ENCODE measurements at places on chromosomes 13 and 19. TPM values are rescaled to one million over a fixed set of nuclear protein-coding genes. Genes with fewer than 3 reads are reported as not detected.

DNA sequence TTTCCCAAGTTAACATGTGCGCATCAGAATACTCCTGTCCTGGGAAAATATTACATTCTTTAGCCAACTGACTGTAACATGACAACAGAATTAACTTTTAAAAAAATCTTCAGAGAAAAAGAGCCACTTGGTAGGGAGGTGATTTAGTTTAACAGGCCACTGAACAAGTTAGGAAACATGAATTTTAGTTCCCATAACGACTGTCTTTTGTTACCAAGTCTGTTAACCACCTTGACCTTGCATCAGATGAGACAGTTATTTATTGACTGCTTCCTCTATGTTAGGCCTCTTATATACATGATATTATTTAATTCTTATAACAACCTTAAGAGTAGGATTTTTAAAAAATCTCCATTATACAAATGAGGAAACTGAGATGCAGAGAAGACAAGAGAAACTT, 268.6 kb downstream of the NDFIP2 start:
- H3K36me3 ChIP-seq: no peaks in the 10 kb centered on the region
- H3K4me1 ChIP-seq: no peaks in the 10 kb centered on the region
- H3K4me3 ChIP-seq: no peak overlapping the region
- H3K27me3 ChIP-seq: no peaks in the 10 kb centered on the region

DNA sequence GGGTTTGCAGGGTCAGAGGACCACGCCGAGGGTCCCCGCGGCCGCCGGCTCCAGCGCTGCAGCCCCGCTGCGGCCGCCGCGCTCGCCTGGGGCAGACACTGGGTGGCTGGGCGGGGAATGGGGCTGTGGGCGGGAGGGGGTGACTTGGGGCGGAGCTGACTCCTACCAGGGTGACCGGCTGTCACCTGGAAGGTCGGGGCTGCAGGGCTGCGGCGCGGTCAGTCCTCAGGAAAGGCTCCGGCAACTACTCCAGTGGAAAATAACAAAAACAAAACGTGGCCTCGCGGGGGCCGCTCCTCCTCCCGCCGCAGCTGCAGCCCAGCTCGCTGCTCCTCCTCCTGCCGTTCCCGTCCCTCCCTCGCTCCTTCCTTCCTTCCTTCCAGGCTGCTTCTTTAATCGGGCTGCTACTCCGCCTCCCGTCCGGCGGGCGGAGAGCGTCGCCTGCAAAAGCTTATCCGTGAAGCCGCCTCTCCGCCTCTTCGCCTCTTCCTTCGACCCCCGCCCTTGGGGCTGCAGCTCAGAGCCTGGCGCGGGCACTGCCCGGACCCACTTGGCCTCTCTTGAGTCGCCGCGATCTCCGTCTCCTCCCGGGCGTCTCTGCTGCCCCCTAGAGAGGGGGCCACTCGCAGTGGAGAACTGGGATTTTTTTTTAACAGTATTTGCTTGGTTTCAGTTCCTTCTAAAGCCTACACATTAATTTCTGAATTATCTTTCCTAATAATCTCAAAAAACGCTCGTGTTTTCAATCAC, at the start of gene TBC1D4:
TBC1D4 (minus strand) TSS at position 100 of the 750 bp plus-strand sequence. CDS start 402 bp downstream, outside the sequence.
- H3K27ac ChIP-seq: no peak within 1 kb of the TSS
- no peaks in the 10 kb centered on the region for H3K36me3 ChIP-seq
- H3K4me1 ChIP-seq: peaks cover 5% of the 10 kb centered on the region
- DNase-seq: peak; percentile 20
- peak within 1 kb of the TSS; percentile 60 for H3K4me3 ChIP-seq
- peaks cover 12% of the 10 kb centered on the region for H3K27me3 ChIP-seq

CEACAM4 gene
- total RNA-seq: not detected

- DNase-seq: no peak
- no peaks in the 10 kb centered on the region for H3K27me3 ChIP-seq
- H3K27ac ChIP-seq: no peak overlapping the region
- no peak overlapping the region for H3K4me3 ChIP-seq
Measured at GRCh38 chr13:23231241-23231640, 50.5 kb downstream of the SGCG start.

DNA sequence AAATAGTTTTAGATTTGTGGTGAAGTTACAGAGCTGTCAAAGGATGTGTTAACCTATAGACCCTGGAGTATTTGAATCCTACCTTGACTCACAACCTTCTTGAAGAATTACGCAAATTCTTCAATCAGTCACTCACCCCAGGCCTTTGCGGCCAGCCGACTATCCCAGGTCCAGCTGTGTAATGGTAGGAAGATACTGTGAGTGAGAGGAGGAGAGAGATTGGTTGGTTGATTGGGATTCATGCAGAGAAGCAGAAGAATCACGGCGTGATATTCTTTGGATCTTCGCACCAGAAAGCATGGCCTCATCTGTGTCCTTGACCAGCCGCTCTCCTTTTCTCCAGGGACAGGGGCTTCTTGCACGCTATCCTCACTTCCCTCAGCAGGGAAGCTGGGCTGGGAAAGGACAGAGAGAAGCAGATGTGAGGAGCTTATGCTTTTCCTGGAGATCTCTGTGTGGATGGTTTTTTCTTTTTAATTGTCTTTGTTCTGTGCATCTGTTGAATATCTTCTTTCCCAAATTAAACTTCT, 249.1 kb downstream of the GGACT start:
- H3K27ac ChIP-seq: no peak overlapping the region
- no peak for DNase-seq
- H3K27me3 ChIP-seq: no peaks in the 10 kb centered on the region
- no peak overlapping the region for H3K4me3 ChIP-seq
- H3K4me1 ChIP-seq: peaks cover 4% of the 10 kb centered on the region
- no peaks in the 10 kb centered on the region for H3K36me3 ChIP-seq

GRCh38 chr13:113815151-113816058, 48.5 kb downstream of the GAS6 start:
- no peaks in the 10 kb centered on the region for H3K36me3 ChIP-seq
- H3K4me1 ChIP-seq: peaks cover 11% of the 10 kb centered on the region
- no peak overlapping the region for H3K27ac ChIP-seq

DPF1 gene
- total RNA-seq: 0.51 TPM

GRCh38 chr13:41985788-41986508, 25.0 kb upstream of the VWA8 start:
- H3K36me3 ChIP-seq: no peaks in the 10 kb centered on the region
- DNase-seq: no peak
- H3K27me3 ChIP-seq: no peaks in the 10 kb centered on the region
- no peaks in the 10 kb centered on the region for H3K4me1 ChIP-seq
- H3K27ac ChIP-seq: no peak overlapping the region
- no peak overlapping the region for H3K4me3 ChIP-seq

ZNF285 gene
- total RNA-seq: 4.2 TPM

- no peaks in the 10 kb centered on the region for H3K27me3 ChIP-seq
- H3K4me3 ChIP-seq: no peak overlapping the region
- peaks cover 81% of the 10 kb centered on the region for H3K4me1 ChIP-seq
- DNase-seq: no peak
Measured at GRCh38 chr13:114112826-114113322, 19.5 kb downstream of the RASA3 start.

DNA sequence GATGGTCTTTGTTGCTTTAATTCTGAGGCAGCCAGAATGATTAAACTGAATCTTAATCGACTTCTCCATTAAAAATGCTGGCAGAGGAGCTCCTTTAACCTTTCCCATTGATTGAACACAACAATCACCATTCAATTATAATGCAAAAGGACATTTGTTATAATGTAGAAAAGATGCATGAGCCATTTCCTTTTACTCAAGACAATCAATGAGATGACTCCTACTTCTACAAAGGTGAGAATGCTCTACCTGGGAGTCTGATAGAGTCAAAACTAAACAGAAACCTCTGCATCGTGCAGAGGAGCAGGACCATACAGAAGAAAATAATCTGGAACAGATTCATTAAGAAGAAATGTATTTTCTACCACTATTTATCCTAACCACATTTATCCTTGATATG, 253.6 kb upstream of the DACH1 start:
- no peak for DNase-seq
- no peak overlapping the region for H3K4me3 ChIP-seq
- H3K27ac ChIP-seq: no peak overlapping the region
- H3K27me3 ChIP-seq: no peaks in the 10 kb centered on the region
- no peaks in the 10 kb centered on the region for H3K36me3 ChIP-seq

DNA sequence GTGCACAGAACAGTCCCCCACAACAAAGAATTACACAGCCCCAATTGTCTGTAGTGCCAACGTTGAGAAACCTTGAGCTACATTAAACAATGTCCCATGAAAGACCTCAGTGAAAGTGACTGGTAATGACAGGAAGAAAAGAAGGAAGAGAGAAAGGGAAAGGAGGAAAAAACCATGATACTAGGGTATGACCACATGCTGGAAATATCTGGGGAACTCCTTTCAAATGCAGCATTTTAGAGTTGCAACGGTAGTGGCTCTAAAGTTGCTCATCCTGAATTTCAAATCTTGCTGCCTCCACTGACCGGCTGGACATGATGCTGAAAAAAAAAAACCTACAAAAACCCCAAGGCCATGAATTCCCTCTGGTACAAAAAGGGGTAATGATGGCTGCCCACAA, 26.5 kb downstream of the FPR3 start:
- H3K27me3 ChIP-seq: no peaks in the 10 kb centered on the region
- no peak overlapping the region for H3K4me3 ChIP-seq
- H3K36me3 ChIP-seq: no peaks in the 10 kb centered on the region
- H3K4me1 ChIP-seq: no peaks in the 10 kb centered on the region
- H3K27ac ChIP-seq: no peak overlapping the region
- DNase-seq: no peak

SLC10A2 gene
- not detected for total RNA-seq

GRCh38 chr19:38352611-38353010, 17.0 kb downstream of the CATSPERG start:
- H3K27ac ChIP-seq: no peak overlapping the region
- no peaks in the 10 kb centered on the region for H3K4me1 ChIP-seq
- DNase-seq: no peak
- H3K4me3 ChIP-seq: no peak overlapping the region
- H3K36me3 ChIP-seq: no peaks in the 10 kb centered on the region

ZNF256 gene
- 13.8 TPM for total RNA-seq

DNA sequence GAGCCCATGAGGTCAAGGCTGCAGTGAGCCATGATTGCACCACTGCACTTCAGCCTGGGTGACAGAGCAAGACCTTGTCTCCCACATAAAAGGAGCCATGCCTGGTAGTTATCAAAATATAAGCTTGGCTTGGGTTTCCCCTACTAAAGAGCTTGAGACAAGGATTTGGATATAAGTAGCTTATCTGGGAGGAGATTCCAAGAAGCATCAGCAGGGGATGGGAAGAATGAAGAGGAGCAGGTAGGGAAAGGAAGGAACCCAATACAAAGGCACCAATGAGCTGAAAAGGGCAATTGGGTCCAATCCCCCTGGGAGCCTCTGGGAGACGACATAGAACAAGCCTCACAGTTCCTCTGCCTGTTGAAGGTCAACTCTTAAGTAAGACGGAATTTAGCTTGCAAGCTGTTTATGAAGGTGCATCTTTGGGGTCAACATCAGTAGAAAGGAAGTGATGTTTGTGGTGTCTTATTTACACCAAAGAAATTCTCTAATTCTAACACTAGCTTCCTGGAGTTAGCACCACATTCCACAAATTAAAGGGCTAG, 7.4 kb upstream of the CLEC4G start:
- H3K27ac ChIP-seq: no peak overlapping the region
- H3K36me3 ChIP-seq: no peaks in the 10 kb centered on the region
- no peak overlapping the region for H3K4me3 ChIP-seq
- no peaks in the 10 kb centered on the region for H3K27me3 ChIP-seq
- no peaks in the 10 kb centered on the region for H3K4me1 ChIP-seq

- DNase-seq: no peak
- H3K27ac ChIP-seq: no peak overlapping the region
Measured at GRCh38 chr13:50809133-50810090, 34.1 kb downstream of the DLEU7 start.

CGB8 gene
- not detected for total RNA-seq

GRCh38 chr13:111595791-111596190, 275.3 kb downstream of the TEX29 start:
- no peak overlapping the region for H3K4me3 ChIP-seq
- H3K27ac ChIP-seq: no peak overlapping the region
- H3K27me3 ChIP-seq: no peaks in the 10 kb centered on the region
- H3K4me1 ChIP-seq: no peaks in the 10 kb centered on the region

DNA sequence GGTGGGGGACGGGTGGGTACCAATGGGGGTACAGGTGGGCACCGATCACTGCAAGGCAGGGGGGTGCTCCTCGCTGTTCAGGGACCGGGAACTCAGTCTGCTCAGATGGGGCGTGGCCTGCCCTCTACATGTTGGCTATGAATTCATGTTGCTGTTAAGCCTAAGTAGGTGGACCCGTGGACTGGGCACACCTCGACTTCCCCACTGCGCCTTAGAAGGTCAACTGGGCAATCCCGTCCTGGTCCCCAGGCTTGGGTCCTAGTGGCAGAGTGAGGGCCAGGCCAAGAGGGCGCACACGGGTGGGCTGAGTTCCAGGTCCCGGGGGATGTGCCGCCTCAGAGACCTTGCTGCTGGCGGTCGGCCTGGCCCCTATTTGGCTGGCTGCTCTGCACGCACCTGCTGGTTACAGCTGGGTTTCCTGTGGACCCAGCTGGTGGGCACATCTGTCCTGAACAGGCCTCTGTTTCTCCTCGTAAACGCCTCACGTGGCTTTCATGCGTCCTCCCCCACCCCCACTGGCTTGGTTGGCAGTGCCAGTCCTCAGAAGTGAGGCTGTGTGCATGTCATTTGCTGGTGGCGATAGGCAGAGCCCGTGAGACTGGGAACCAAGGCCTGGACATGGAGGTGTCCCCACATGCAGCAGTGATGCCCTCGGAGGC, 13.5 kb upstream of the ZNF554 start:
- H3K4me3 ChIP-seq: no peak overlapping the region
- peaks cover 80% of the 10 kb centered on the region for H3K36me3 ChIP-seq
- no peak overlapping the region for H3K27ac ChIP-seq
- H3K27me3 ChIP-seq: no peaks in the 10 kb centered on the region
- no peak for DNase-seq

ADAT3 gene
- total RNA-seq: 12.4 TPM

CLEC17A gene
- total RNA-seq: not detected

GRCh38 chr13:48158290-48158689, 63.4 kb upstream of the MED4 start:
- peaks cover 43% of the 10 kb centered on the region for H3K4me1 ChIP-seq
- peak overlapping the region; percentile 24 for H3K27ac ChIP-seq
- H3K36me3 ChIP-seq: no peaks in the 10 kb centered on the region
- H3K4me3 ChIP-seq: no peak overlapping the region
- no peak for DNase-seq

ZNF439 gene
- total RNA-seq: 14.1 TPM

KLC3 gene
- total RNA-seq: not detected

Data from naive thymus-derived CD4-positive, alpha-beta T cell (primary cell).